Thoracic aorta (tissue), 2 donors: ENCODE measurements at places on chromosomes 1 and 21.

DNA sequence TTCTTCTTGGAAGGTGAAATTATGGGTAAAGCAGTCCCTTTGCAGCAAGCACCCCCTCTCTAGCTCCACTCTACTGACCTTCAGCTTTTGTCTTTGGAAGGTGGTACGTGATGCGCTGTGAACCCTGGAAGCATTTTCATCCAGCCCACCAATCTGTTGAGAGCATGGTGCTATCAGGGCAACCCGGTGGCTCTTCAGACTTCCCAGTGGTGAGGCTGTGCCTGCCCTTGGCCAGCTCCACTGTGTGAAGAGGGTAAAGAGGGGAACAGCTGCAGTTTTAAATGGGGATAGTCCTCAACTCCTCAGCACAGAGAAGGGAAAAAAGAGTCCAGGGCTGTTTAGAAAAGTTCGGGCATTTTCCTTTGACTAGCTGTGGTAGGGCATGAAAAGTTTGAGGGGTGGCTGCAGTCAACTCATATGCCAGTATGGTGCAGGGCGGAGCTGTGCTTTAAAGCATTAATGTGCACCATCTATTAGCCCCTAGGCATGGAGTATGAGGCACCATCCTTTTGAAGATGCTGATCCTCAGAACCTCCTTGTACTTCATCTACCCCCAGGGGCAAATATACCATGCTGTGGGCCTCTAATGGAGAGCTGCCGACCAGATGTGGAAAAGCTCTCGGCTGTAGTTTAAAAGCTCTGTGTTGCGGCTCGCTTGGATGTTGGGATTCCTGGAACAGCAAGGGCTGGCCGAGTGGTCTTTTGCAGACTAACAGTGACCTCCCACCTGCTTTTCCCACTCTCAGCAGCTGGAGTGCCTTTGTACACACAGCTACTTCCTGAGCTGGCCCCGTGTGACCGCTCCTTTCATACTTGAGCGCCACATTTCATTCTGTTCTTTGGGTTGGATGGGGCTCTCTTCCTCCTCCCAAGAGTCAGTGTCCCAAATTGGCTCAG lies 123.0 kb downstream of the PEX14 start:
- DNase-seq, result no peak

- DNase-seq, result no peak
These were observed 3.1 kb downstream of the PRDM2 start for GRCh38 chr1:13703128-13703513.

- DNase-seq, result no peak
These were observed 17.0 kb upstream of the BSDC1 start for GRCh38 chr1:32411261-32411660.

GRCh38 chr1:80218112-80218511 lies 1211.6 kb upstream of the ADGRL4 start:
- no peak for DNase-seq

GRCh38 chr1:60832367-60832766 lies 250.0 kb upstream of the NFIA start:
- DNase-seq, result no peak

- DNase-seq, result no peak
These were observed 7.3 kb upstream of the SEC16B start for GRCh38 chr1:177977141-177977540.

GRCh38 chr1:30101487-30102227 lies 621.7 kb downstream of the MATN1 start:
- no peak for DNase-seq

- no peak for DNase-seq
These were observed 17.3 kb upstream of the TMEM183A start for GRCh38 chr1:202989879-202990278.

- no peak for DNase-seq
These were observed 137.1 kb upstream of the CD34 start for GRCh38 chr1:208047975-208048374.

DNA sequence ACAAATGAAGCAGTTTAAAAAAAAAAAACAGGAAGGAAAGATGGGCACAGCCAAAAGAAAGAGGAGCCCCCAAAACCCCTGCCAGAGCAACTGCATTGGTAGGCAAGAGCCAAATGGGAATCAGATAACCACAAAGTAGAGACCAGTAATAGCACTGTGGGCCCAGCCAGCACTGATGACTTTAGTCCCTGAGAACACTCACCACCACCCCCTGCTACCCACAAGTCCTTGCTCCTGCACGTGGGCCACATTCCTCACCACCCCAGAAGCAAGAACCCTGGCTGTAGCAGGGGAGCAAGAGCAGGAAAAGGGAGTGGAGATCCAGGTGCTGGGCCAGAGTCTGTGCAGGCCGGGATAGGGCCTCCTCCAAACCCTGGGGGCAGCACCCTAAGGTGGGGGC lies 86.1 kb downstream of the RRAGC start:
- no peak for DNase-seq

DNA sequence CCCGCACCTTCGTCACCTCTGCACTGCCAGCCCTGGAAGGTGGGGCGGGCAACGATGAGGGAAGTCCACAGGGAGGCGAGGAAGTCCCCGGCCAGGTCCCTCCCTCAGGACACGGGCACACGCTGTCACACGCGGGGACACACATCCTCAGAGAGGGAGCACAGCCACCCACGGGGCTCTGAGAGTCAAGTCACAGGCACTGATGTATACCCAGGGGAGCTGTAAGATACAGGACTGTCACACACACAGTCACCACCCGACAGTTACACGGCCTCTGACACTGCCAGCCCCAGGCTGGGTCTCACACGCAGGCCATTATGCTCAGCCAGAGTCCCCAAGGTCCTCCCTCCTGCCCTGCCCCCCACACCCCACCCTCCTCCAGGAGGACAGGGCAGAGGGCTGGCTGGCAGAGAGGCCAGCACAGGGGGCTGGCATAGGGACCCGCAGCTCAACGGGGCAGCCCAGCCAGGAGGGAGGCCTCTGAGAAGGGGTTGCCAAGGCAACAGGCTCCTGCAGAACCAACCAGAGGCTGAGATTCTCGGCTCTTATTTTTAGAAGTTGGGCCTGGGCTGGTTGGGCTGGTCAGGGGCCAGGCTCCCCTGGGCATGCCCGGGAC lies 17.7 kb upstream of the ADGRB2 start:
- no peak for DNase-seq

DNA sequence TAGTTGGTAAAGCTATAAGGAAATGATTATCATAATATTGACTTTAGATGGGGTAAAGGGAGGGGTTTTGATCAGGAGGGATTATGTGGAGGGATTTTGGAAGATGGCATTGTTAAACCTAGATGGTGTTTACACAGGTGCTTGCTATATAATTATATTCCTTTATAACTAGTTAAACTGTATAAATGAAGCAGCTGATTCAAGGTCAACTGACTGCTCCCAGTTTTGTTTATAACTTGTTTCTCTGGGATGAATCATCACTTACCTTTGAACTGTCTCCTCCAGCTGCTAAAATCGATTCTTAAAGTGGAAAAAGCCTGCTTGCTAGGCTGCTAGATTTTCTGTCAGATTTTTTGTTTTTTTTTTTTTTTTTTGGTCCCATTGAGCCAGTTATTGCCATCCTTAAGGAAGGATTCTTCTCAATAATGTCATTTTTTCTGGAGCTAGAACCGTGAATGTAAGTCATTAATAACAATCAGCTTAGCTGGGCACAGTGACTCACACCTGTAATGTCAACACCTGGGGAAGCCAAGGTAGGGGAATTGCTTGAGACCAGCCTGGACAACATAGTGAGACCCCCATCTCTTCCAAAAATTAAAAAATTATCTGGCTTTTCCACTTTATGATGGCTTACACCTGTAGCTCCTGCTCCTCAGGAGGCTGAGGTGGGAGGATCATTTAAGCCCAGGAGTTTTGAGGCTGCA lies 153.2 kb downstream of the PIK3R3 start:
- DNase-seq, result no peak
